ENCODE measurements at places on chromosomes 16 and 17. TPM values are rescaled to one million over a fixed set of nuclear protein-coding genes. Genes with fewer than 3 reads are reported as not detected.

GRCh38 chr17:70239391-70239826 lies 70.1 kb downstream of the KCNJ2 start:
- no peak for DNase-seq

- DNase-seq, result no peak
Measured at GRCh38 chr17:7809086-7809790, 24.8 kb upstream of the KDM6B start.

DNA sequence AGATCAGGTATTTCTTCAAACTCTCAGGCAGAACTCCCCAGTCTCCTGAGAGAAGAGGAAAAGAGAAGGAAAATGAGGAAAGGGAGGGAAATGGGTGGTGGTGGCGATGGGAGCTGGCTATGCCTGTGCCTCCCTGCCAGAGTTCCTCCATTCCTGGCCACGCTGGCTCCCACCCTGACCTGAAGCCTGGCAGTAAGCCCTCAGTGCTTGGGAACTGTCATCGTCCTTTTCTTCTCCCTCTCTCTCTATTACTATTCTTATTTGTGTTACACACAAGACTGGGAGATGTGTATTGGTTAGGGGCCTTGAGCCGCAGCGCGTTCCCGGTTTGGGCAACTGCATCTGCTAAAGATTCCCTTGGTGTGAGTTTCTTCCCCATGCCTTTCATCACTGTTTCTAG lies 44.6 kb downstream of the GOSR1 start:
- DNase-seq, result no peak

SOX8 gene
- total RNA-seq, result not detected

SPPL2C gene
- not detected for total RNA-seq

SLC9A5 gene
- total RNA-seq, result 3.2 TPM

All from GM12878 (cell line).